ENCODE measurements at places on chromosomes 2 and 18.

GRCh38 chr18:3088449-3088848 is 75.5 kb upstream of the LPIN2 start:
- no peak for DNase-seq

- DNase-seq: no peak
Observed at GRCh38 chr18:32598144-32598543, 127.5 kb upstream of the GAREM1 start.

GRCh38 chr2:169366066-169366465 is 3.7 kb upstream of the LRP2 start:
- no peak for DNase-seq

DNA sequence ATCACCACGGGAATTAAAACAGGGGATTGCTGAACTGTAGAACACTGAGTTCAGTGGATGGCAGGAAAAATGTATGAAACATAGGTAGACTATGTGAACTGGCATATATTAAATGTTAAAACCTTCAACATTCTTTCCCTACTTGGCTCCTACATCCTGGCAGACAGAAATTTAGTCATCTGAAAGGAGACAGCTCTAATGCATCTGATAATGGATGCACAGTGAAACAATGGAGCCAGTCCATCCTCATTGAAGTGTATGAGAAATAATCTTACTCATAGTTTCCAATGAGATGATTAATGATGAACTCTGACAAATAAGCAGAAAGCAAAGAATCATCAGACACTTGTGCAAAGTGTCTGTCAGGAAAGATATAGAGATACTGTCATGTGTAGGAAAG is 1629.7 kb upstream of the TMEFF2 start:
- no peak for DNase-seq

- no peak for DNase-seq
Observed at GRCh38 chr2:8609357-8609811, 72.5 kb upstream of the ID2 start.

GRCh38 chr2:238504181-238504931 is 77.6 kb downstream of the ASB1 start:
- no peak for DNase-seq

DNA sequence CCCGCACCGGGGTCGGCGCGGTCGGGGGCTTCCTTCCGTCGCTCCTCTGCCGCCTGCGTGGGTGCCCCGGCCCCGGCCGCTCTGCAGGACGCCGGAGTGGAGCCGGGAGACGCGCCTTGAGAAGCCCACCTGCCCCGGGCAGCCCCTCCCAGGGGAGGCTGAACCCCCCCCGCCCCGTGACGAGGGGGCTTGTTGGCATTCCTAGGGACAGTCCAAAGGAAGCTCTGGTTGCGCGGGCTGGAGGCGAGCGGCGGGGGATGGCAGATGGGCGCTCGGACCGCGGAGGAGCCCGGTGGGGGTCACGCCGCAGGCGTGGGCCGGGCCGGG is 133.5 kb upstream of the MGAT5 start:
- no peak for DNase-seq

DNA sequence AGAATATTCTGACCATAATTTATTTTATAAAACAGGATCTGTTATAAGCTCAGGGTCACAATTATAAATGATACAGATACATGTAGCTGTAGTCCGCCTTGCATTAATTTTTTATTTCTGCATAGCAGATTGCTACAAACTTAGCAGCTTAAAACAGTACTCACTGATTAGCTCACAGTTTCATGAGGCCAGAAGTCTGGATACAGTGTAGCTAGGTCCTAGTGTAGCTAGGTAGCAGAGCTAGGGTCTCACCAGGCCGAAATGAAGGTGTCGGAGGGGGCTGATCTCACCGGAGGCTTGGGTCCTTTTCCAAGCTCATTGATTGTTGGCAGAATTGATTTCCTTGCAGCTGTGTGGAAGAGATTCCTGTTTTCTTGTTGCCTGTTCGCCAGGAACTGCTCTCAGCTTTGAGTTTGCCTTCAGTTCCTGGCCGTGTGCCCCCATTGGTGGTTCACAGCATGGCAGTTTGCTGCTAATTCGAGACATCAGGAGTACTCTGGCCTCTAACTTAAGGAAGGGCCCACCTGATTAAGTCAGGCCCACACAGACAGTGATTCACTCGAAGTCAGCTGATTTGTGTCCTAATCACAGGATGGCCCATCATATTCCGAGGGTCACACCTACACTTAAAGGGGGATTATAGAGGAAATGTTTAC is 18.4 kb downstream of the NAPG start:
- DNase-seq: no peak

GRCh38 chr18:28175150-28175929 is 1.6 kb downstream of the CDH2 start:
- DNase-seq: no peak

DNA sequence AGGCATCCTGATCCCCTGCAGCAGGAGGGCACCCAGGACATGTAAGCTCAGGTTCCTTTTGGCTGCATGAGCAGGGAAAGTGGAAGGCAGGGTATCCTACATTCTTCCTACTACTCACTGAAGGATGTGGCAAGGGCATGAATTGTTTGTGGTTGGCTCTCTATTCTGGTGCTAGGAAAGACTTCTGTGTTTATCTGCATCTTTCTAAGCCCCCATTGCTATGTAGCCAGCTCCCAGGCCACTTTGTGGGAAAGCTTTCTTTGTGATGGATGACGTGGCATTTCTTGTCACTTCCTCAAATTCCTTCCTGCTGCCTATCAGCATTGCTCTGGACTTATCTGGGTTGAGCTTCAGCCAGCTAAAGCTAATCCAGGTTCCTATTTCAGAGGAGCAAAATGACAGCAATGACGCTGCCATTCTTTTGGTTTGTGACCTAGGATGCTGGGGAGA is 46.2 kb downstream of the MEIS1 start:
- DNase-seq: no peak

DNA sequence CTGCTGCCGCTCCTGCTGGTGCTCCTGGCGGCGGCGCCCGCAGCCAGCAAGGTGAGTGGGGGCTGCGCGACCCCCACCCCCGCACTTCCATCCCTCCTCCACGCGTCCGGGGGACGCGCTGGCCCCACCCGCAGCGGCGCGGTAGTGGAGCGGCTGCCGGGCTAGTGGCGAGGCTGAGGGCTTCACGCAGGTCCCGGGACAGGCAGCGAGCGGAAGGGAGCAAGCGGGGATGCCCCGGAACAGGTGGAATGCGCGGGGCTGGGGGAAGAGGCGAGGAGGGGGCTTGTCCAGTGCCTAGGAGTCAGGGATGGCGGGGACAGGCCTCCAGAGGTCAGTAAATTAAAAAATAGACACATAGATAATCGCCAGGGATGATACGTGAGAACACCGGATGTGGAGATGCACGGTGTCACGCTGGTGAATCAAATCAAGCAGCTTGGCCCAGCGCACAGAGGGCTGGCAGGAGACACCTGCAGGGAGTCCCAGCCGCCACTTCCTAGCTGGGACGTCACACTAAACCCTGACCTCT is 403 bp downstream of the COL4A3 start:
- DNase-seq: no peak

GRCh38 chr18:63315131-63315662 is 4.4 kb downstream of the BCL2 start:
- DNase-seq: no peak

GRCh38 chr18:50819027-50819727 is 639 bp downstream of the MRO start:
- DNase-seq: no peak

GRCh38 chr2:241616168-241617125 is 20.5 kb downstream of the THAP4 start:
- DNase-seq: no peak

DNA sequence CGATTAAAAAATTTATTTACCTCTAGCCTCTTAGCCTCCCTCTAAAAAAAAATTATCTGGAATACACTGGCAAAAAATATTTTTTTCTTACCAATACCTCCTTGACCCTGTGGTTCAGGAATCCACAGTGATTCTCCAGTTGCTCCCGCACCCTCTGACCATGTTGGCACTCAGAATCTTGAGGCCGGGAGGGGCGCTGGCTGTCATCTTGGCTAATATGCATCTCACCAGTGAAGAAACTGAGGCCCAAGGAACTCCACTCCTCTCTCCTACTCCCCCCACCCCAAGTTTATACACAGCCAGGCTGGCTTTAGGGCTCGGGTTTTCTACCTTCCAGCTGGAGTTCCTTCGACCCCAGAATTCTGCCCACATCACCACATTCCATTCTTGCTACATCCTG is 97.8 kb upstream of the THOC1 start:
- DNase-seq: no peak

DNA sequence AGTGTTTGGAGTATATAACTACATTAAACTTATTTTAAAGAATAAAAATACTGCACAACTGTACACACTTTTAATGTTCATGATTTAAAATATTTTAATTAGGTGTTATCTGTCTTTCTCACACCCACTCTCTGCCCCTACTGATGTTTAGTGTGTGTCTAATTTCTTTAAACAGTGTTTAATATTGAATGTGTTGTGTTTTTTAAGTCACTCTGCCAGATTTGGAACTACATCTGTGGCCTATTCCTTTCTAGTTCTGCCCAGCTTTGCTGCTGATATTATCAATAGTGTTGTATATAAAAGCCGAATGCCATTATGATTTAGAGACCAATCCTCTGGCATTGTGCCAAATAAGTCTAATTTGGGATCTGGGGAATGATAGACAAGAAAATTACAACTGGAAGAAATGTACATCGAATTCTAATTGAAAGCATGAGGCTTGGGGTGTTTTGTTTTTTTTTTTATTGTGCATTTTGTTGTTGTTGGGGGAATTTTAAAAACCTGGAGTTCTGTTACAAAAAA is 398.0 kb downstream of the CPS1 start:
- no peak for DNase-seq

DNA sequence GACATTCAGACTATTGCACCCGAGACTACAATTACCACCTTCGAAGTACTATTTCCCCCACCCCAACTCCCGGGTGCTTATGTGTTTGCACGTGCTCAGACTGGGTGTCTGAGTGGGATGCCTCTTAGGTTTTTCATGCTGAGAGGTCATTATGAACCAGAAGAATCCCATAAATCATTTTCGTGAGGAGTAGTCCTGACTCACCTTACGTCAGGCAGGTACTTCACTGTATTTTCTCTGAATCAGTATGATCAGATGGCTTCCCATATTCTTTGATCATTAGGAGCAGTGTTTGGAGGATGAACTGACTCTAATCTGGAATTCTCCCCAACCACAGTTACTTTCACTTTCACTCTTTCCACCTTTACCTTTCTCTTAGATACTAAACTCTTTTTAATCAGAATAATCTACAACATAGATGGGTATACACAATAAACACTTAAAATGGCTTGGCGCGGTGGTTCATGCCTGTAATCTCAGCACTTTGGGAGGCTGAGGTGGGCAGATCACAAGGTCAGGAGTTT is 38.4 kb upstream of the STAT4 start:
- no peak for DNase-seq

DNA sequence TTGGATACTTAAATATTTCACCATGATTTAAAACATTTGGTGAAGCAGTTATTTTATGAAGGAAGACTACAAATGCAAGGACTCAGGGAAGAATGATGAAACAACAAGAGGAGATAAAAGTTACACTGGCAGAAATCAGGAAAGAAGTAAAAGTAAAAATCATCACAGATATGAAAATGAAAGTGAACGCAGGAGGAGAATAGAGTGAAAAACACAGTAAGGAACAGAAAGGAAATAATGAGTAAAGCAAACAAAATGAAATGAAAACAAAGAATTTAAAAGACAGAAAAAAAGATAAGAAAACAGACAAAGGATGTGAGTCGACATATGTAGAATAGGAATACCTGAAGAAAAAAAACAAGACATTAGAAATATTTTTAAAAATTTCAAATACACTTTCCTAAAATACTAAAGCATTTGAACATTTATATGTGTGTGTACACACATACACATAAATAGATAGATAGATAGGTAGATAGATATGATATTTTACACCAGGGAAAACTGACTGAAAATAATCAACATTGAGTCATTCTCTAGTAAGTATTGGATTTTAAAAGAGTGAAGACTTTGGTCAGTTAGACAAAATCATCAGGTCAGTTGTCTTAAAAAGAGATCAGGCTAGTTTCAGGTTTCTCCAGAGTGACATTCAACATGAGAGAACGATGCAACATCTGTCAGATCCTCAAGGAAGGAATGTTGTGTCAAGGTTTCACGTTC is 12.1 kb upstream of the KDSR start:
- no peak for DNase-seq

DNA sequence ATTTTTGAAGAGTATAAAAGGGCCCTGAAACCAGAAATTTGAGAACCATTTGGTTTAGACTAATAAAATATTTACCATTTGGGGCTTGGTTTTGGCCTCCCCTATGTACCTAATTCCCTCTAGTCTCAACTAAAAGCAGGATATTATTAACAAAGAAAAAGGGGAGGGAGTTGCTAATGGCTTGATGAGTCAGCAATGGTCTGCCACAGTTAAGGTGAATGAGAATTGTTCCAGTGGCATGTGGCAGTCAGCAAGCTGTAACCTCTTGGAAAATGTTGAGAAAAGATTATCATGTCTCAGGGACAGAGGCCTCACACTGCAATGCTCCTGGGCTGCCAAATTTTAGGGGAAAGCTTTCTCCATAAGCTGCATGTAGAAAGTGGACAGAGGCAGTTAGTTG is 20.1 kb upstream of the SLC39A10 start:
- DNase-seq: no peak

DNA sequence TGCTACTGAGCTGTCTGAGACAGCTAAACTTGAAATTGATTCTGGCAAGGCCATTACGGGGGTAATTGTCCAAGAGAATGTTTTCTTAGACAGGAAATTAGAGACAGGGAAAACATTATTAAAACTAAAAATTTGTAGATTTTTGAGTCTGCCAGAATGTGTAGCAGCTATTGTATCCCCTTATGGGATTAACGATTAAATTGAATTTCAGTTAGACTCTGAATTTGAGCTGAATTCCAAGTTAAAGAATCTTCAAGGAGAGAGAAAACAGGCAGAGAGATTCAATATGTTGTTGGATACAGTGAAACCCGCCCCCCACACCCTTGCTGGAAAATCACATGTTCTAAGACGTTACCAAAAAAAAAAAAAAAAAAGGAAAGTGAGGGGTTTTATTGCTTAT is 32.7 kb upstream of the CCDC68 start:
- no peak for DNase-seq

DNA sequence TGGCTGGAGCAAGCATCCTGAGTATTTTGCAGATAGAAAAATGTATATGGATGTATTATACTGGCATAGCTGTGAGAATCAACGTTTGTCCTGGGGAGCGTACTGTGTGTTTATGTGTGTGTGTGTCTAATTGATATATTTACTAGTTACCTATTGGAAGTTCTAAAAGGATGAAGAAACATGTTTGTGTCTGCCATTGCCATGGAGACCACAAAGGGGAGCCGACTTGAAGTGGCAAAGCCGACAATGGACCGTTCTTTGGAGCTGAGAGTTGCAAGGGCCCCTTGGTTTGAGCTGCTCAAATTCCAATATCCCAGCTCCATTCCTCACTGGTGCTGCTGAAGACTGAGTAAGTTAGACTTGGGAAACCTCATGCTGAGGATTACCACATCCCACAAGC is 14.3 kb upstream of the SLC25A52 start:
- DNase-seq: no peak

GRCh38 chr2:160812830-160813505 is 319.4 kb upstream of the RBMS1 start:
- DNase-seq: no peak

- no peak for DNase-seq
Observed at GRCh38 chr2:27291865-27292264, 9.6 kb downstream of the TRIM54 start.

Measured in effector memory CD4-positive, alpha-beta T cell (primary cell).